Esophagus muscularis mucosa (tissue), 4 donors: ENCODE measurements at places on chromosomes 5 and 9. TPM values are rescaled to one million over a fixed set of nuclear protein-coding genes. Genes with fewer than 3 reads are reported as not detected.

FGFR4 gene
- total RNA-seq: 4.0 TPM

COL27A1 gene
- total RNA-seq: 3.3 TPM

TMEM267 gene
- 10.4 TPM for total RNA-seq

DBN1 gene
- 131 TPM for total RNA-seq

NR5A1 gene
- not detected for total RNA-seq

CERCAM gene
- 31.0 TPM for total RNA-seq

IQGAP2 gene
- 25.7 TPM for total RNA-seq

EQTN gene
- total RNA-seq: not detected

TMEM215 gene
- total RNA-seq: not detected

PAEP gene
- total RNA-seq: not detected

- no peaks in the 10 kb centered on the region for H3K4me1 ChIP-seq
- DNase-seq: peak; percentile 91
- no peaks in the 10 kb centered on the region for H3K27me3 ChIP-seq
- H3K36me3 ChIP-seq: no peaks in the 10 kb centered on the region
- H3K27ac ChIP-seq: no peak overlapping the region
- no peak overlapping the region for H3K4me3 ChIP-seq
These were observed 271.2 kb downstream of the FAM114A2 start for GRCh38 chr5:153767221-153768188.

DNA sequence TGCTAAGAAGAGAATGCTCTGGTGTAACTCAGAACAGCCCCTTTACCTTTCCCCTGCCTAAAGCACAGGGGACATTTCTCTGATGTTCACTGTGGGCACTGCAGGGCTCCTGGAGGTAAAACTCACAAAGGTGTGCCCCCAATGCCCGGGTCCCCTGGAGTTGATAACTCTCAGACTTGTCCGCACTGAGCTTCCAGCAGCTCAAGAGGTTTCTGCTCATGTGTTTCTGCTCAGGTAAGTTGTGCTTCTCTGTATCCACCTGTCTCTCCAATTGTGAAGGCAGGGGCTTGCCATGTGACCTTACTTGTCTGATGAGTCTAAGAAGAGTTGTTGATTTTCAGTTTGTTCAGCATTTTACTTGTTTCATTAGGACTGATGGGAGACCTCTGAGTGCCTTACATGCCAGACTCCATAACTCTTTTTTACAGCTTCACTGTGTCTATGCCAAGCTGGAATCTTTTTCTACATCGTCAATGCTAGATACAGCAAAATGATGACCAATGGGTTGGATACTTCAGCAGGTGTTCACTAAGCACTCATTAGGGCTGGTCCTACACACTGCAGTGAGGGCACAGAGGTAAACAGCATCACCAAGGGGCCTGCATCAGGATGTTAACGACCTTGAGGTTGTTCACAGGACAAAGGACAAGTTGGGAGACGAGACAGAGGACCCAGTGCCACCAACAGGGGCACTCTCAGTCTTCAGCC, 56.4 kb downstream of the MRPL36 start:
- no peak for DNase-seq
- H3K27ac ChIP-seq: no peak overlapping the region
- no peak overlapping the region for H3K4me3 ChIP-seq

DNA sequence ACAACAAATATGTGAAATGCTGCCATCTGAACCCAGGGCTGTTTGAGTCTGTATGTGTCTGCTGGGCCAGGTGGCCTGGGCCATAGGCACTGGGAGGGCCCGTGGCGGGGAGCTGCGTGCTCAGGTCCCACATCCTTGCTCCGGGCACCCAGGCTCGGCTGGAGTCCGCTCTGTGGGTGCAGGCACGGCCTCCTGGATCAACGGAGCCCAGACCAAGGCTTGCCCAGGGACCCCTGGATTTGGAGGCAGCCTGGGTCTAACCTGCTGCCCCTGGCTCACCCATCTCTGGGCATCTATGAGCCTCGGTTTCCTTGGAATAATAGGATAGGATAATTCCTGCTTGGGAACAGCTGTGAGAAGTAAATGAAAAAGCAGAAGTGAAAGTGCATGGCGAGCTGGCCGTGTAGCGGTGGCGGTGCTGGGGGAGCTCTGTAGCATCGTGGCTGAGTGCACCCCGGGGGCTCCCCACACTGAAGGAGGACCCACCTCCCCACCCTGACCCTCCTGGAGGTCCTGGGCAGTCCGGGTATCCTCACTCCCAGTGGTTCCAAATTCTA, 1.2 kb downstream of the CDHR2 start:
- H3K27ac ChIP-seq: no peak overlapping the region
- no peaks in the 10 kb centered on the region for H3K27me3 ChIP-seq
- no peak overlapping the region for H3K4me3 ChIP-seq
- no peaks in the 10 kb centered on the region for H3K36me3 ChIP-seq
- H3K4me1 ChIP-seq: no peaks in the 10 kb centered on the region

DNA sequence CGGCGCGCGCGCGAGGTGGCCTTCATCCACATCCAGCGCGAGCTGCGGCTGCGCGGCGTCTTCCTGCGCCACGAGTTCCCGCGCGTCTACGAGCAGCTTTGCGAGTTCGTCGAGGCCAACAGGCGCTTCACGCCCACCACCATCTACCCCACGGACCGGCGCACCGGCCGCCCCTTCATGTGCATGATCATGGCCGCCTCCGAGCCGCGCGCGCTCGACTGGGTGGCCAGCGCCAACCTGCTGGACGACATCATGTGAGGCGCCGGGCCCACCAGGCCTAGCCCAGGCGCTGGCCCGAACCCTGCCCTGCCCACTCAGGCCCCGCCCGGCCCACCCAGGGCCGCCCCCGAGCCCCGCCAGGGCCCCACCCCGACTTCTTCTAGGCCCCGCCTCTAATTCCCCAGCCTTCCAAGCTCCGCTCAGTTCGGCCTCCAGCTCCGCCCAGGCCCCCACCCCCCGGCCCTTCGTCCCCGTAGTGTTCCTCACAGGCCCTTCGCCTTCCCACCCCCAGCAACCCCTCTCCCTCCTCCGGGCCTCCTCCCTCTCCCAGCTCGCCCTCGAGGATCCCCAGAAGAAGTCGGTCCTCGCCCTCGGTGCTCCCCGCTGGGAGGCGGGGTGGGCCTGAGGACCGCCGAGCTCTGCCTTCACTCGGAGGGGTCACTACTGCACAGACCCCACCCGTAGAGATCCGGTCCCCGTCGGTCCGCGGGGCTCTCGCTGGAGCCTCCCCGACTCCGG, 2.0 kb upstream of the PHPT1 start:
- peaks cover 14% of the 10 kb centered on the region for H3K36me3 ChIP-seq
- H3K4me1 ChIP-seq: peaks cover 63% of the 10 kb centered on the region
- peak overlapping the region; percentile 91 for H3K27ac ChIP-seq
- DNase-seq: no peak
- H3K4me3 ChIP-seq: peak overlapping the region; percentile 78

- no peaks in the 10 kb centered on the region for H3K27me3 ChIP-seq
- no peaks in the 10 kb centered on the region for H3K36me3 ChIP-seq
- DNase-seq: no peak
- H3K4me3 ChIP-seq: no peak overlapping the region
These were observed 42.8 kb upstream of the RLN1 start for GRCh38 chr9:5382479-5382878.

DNA sequence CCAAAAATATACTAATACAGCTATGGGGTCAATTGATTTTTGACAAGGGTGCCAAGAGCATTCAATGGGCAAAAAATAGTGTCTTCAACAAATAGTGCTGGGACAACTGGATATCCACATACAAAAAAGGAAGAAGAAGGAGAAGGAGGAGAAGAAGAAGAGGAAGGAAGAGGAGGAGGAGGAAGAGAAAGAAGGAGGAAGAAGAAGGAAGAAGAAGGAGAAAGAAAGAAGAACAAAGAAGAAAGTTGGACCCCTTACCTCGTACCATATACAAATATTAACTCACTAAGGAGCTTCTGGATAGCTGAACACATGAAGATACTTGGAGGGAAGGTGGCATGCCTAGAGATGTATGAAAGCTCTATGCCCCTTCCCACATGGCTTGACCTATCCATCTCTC, 17.2 kb upstream of the DELE1 start:
- no peaks in the 10 kb centered on the region for H3K36me3 ChIP-seq
- H3K4me3 ChIP-seq: no peak overlapping the region
- no peak overlapping the region for H3K27ac ChIP-seq
- DNase-seq: no peak
- H3K27me3 ChIP-seq: no peaks in the 10 kb centered on the region
- H3K4me1 ChIP-seq: no peaks in the 10 kb centered on the region

- no peak for DNase-seq
- H3K27ac ChIP-seq: no peak overlapping the region
- H3K4me1 ChIP-seq: no peaks in the 10 kb centered on the region
- no peak overlapping the region for H3K4me3 ChIP-seq
- no peaks in the 10 kb centered on the region for H3K36me3 ChIP-seq
- H3K27me3 ChIP-seq: no peaks in the 10 kb centered on the region
These were observed 28.2 kb downstream of the RASGEF1C start for GRCh38 chr5:180180846-180181245.

DNA sequence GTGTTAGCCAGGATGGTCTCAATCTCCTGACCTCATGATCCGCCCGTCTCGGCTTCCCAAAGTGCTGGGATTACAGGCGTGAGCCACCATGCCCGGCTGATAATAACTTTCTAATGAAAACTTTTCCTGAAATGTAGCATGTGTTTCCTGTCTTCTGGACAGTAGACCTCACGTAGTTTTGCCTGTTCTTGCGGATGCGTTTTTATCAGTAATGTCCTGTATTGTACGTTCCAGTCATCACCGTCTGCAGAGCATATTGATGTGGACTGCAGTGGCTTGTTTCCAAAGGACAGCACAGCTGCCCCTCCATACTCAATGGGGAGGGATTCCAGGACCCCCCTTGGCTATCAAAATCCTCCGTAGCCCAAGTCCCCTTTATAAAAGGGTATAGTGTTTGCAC, 12.8 kb downstream of the EXOC3 start:
- DNase-seq: no peak
- no peaks in the 10 kb centered on the region for H3K27me3 ChIP-seq
- H3K4me1 ChIP-seq: no peaks in the 10 kb centered on the region
- no peak overlapping the region for H3K27ac ChIP-seq
- no peak overlapping the region for H3K4me3 ChIP-seq

DNA sequence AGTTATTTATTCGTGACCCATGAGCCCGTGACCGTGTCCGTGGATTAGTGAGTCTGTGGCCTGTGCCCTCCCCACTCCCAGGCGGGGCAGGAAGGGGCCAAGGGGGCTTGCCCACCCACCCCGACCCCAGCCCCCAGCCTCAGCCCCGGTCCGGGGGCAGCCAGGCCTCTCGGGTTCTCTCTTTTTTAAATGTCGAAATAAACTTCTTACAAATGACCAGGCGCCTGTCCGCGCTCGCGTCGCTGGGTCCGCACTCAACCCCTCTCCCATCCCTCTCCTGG, 7.6 kb downstream of the BARHL1 start:
- H3K27me3 ChIP-seq: peaks cover 60% of the 10 kb centered on the region
- peaks cover 15% of the 10 kb centered on the region for H3K36me3 ChIP-seq
- no peak overlapping the region for H3K27ac ChIP-seq
- no peaks in the 10 kb centered on the region for H3K4me1 ChIP-seq
- H3K4me3 ChIP-seq: no peak overlapping the region

GRCh38 chr9:133126697-133127339, 5.8 kb upstream of the RALGDS start:
- no peaks in the 10 kb centered on the region for H3K27me3 ChIP-seq
- DNase-seq: no peak
- H3K36me3 ChIP-seq: no peaks in the 10 kb centered on the region
- peak overlapping the region; percentile 54 for H3K27ac ChIP-seq
- H3K4me1 ChIP-seq: peaks cover 54% of the 10 kb centered on the region

GRCh38 chr9:117784996-117785395, 80.8 kb downstream of the TLR4 start:
- no peak overlapping the region for H3K27ac ChIP-seq
- H3K4me3 ChIP-seq: no peak overlapping the region
- peaks cover 8% of the 10 kb centered on the region for H3K4me1 ChIP-seq
- H3K36me3 ChIP-seq: no peaks in the 10 kb centered on the region
- DNase-seq: no peak

- H3K4me3 ChIP-seq: no peak overlapping the region
- H3K27ac ChIP-seq: no peak overlapping the region
- H3K4me1 ChIP-seq: peaks cover 17% of the 10 kb centered on the region
- H3K36me3 ChIP-seq: no peaks in the 10 kb centered on the region
- no peaks in the 10 kb centered on the region for H3K27me3 ChIP-seq
- no peak for DNase-seq
These were observed 96.5 kb downstream of the JAKMIP2 start for GRCh38 chr5:147685993-147686392.
